AG04450 (cell line): ENCODE measurements at places on chromosomes 2 and 18.

DNA sequence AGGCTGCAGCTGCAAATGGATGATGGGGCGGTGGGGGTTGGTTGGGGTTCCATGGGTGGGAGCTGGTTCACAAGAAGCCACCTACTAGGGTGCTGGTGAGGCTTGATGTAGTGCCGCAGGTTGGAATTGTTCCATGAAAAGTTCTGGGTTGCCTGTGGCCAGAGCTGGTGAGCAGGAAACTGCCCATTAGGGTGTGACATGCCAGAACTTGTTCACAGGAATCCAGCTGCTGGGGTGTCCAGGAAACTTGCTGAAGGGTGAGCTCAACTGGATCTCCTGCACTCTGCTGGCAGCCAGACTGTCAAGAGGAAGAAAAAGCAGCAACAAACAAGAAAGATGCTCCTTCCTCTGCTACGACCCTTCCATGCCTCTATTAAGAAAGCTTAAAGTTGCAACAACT lies 48.8 kb downstream of the MAP3K20 start:
- DNase-seq: no peak

DNA sequence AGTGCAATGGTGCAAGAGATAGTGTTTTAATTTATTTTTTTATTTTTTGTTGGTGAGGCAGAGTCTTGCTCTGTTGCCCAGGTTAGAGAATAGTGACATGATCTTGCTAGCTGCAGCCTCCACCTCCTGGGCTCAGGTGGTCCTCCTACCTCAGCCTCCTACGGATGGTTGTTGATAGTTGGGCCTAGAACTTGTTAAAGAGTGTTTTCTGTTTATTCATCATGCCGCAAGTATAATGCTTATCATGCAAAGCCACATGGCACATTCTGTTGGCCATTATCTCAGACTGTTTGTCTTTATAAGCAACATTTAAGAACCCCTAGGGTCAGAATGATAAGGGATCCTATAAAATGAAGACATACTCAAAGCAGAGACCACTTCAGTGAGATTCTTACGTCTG lies 1.7 kb downstream of the UGGT1 start:
- no peak for DNase-seq

DNA sequence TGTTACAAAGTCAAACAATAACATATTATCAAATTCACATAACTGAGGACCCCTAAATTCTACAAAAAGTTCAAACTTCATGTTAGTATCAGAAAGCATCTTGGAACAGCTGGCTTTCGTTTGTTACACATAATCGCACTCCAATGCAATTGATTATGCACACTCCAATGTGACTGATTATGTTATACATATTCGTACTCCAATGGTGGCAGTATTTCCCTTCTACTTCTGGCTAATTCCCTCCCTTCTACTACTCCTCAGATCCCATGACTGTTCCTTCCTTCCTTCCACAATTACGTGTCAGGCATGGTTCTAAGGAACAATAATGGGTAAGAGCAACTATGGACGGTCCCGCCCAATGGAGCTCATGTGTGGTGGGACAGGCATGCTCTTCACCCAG lies 137.1 kb upstream of the CCDC150 start:
- no peak for DNase-seq

- no peak for DNase-seq
Measured at GRCh38 chr2:231554327-231554726, 24.1 kb upstream of the NMUR1 start.

DNA sequence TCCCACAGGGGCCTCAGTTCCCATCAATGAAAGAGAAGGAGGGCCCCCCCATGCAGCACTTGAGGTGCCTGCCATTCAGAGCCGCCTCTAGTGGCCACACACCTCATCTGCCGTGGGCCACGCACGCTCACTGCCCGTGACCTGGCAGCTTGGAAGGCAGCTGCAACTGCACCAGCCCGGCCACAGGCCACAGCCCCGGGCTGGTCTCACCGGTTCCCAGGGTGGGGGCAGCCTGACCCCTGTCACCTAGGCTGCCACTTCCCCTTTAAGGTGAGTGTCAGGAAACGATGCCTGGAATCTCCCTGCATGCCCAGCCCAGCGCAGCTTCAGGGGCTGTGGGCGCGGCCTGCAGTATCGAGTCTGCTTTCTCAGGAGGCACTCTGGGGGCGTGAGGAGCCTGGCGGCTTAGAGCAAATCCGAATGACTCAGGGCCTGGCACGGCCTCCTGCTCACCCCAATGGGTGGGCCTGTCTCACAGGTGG lies 2.6 kb downstream of the MAB21L4 start:
- DNase-seq: no peak

DNA sequence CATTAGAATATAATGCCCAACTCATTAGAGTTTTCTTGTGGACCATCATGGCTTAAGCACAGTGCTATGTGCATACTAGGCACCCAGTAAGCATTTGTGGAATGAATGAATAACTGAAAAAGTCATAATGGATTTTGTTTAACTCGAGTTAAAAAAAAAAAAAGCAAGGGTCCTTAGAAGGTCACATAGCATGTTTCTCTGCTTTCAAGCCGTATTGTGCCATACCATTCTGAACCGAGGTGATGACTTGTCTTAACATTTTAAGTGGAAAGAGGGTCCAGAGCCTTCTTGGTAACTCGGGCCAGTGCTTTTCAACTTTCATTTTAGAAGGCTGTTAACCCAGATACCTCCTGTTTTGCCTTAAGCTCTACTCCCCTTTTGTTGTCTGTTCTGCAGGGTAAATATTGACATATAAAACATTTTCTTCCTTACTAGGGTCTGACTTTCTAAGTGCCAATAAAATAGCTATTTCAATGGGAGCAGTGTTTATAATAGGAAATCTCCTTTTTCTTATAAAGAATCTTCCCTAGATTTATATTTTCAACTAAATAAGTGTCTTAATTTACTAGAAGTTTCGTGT lies 787 bp upstream of the ADGRF3 start:
- DNase-seq: no peak

DNA sequence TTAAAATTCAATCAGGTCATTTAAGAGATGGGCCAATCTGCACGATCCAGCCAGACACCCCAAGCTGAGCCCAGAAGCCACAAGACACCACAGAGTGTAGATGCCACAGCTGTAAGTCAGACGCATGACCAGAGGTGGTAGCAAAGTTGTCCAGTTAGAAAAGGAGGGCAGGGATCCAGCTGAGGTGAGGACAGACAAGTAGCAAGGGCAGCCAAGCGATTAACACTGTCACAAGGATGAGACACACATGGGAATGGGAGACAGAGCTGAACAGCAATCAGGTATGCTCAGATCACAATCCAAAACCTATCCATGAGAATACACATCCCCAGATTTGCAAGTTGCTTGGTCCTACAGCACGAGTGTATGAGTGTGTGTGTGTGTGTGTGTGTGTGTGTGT lies 143.4 kb upstream of the STK17B start:
- DNase-seq: no peak
